Activated CD4-positive, alpha-beta memory T cell treated with anti-CD3 and anti-CD28 coated beads, Interleukin-2, amount 10 ng/mL, durations not matched to agents 7 days and 5 days (primary cell): ENCODE measurements at places on chromosomes 2 and 18. TPM values are rescaled to one million over a fixed set of nuclear protein-coding genes. Genes with fewer than 3 reads are reported as not detected.

IL1RL1 gene
- total RNA-seq = 0.71 TPM

DNA sequence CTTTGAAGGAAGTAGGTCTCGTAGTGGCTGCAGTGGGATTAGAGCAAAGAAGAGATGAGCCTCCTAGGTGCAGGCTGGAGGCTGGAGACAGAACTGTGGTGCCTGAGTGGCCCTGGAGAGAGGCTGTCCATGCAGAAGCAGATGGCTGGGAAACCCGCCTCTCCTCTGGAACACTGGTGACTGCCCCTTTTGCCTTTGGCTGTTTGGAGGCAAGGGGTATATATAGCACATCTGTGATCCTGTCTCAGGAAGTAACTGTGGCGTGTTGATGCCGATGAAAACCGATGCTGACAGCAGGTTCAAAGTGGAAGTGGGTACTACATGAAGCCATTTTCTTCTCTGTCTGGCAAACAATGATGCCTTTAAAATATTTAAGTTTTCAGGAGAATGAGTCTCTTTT is 43.5 kb downstream of the SLC9A2 start:
- DNase-seq = no peak

DNA sequence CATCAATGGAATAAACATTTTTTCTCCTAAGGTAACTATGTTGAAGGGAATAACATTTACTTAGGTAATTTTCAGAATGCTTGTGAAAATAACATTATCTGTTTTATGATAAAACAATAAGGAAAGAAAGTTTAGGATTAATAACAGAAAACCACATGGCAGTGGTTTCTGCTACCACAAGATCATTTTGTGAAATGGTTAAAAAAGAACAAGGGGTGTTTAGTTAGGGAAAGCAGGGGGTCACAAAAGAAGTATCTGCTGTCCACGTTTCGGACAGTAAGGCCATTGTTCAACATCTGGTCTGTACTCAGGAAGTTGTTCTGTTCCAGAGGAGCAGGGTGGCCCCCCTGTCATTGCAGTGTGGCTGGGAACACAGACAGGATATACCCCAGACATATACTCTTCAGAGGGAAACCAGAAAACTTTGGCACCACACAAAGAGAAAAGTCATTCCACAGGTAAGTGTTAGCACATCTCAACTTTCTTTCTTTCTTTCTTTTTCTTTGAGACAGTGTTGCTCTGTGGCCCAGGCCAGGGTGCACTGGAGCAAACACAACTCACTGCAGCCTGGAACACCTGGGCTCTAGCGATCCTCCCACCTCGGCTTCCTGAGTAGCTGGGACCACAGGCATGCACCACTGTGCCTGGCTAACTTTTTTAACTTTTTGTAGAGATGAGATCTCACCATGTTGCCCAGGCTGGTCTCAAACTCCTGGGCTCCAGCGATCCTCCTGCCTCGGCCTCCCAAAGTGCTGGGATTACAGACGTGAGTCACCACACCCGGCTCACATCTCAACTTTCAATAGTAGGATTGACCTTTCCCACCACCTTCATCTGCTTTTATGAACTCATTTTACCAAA is 14.8 kb upstream of the ARL5A start:
- no peak for DNase-seq

VSNL1 gene
- not detected for total RNA-seq

MRPL53 gene
- 115 TPM for total RNA-seq

DNA sequence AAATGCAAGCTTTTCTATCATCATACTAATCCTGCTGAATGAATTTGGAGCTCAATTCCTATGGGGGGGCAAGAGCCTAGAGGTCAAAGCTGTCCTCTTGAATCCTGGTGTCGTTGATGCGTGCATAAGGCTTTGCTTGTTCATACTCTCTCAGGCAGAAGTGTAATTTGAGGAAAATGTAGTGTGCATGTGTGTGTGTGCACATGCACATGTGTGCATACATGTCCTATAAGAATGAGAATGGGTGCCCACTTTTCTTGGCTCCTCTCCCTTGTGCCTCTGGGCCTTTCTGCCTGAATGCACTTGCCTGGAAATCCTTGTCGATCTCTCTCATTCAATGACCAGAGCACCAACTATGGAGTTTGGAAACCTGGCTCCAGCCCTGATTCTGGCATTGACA is 28.5 kb upstream of the C18orf32 start:
- DNase-seq = no peak

DNA sequence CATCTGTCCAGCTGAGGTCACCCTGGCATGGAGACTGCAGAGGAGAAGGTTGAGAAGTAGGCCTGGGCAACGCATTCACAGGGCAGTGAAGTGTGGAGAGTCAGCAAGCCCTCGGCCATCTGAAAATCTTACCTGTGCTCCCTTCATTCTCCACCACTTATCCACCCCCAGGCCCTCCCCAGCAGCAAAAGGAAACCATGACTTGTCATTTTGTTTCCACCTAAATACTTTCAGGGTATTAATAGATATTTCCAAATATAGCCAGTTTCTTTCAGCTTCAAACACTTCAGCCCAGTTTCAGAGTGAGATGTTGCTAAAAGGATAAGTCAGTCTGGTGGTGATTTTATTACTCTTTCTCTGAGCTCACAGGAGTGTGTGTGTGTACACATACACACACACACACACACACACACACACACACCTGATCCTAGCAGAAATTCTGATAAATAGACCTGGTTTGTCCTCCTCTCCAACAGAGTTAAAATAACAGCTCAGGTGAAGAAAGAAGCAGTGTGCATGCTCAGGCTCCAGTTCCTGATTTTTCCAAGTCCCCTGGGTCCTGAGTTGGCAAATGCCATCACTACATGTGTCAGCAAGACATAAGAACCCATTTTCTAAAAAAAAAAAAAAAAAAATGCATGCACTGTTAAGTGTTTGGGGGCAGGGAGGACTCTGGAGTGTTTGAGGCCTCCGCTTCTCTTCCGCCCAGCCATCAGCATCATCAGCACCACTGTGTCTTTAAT is 82.8 kb downstream of the LOXHD1 start:
- DNase-seq = no peak

- no peak for DNase-seq
These were observed 13.8 kb downstream of the RRM2 start for GRCh38 chr2:10136101-10136934.

SERPINB8 gene
- total RNA-seq = 11.2 TPM

FHOD3 gene
- total RNA-seq = not detected

NDUFAF7 gene
- 19.4 TPM for total RNA-seq

GRCh38 chr2:117514371-117514770 is 300.1 kb upstream of the DDX18 start:
- DNase-seq = no peak

DNA sequence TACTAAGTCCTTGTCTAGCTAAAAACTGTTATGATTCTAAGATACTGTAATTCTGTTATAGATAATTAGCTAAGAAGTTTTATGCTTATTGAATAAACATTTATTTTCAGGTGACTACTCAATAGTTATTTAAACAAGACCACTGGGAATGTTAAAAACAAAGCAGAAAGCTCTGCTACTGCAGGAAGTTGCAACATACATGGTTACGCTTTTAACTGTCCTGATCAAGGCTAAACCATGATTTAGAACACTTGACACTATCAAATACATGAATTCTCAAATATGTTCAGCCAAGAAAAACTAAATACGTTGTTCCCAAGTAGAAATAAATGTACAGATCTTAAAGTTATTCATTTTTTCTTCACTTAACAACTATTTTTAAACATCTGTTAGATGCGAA is 263.9 kb downstream of the NCKAP5 start:
- DNase-seq = no peak
